Occipital lobe (tissue), 3 donors: ENCODE measurements at places on chromosomes 7 and 10. TPM values are rescaled to one million over a fixed set of nuclear protein-coding genes. Genes with fewer than 3 reads are reported as not detected.

Gene PLEKHS1
- not detected for total RNA-seq

GRCh38 chr7:87960239-87960638, 26.2 kb downstream of the ADAM22 start:
- DNase-seq, result no peak

DNA sequence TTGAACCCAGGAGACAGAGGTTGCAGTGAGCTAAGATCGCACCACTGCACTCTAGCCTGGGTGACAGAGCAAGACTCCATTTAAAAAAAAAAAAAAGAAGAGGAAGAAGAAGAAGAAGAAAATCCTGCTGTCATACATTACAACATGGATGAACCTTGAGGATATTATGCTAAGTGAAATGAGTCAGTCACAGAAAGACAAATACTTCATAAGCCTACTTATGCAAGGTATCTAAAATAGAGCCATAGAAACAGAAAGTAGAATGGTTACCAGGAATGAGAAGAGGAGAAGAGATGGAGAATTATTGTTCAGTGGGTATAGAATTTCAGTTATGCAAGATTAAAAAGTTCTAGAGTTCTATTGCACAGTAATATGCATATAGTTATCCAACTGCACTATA, 466.5 kb downstream of the PLXNA4 start:
- no peak for DNase-seq

DNA sequence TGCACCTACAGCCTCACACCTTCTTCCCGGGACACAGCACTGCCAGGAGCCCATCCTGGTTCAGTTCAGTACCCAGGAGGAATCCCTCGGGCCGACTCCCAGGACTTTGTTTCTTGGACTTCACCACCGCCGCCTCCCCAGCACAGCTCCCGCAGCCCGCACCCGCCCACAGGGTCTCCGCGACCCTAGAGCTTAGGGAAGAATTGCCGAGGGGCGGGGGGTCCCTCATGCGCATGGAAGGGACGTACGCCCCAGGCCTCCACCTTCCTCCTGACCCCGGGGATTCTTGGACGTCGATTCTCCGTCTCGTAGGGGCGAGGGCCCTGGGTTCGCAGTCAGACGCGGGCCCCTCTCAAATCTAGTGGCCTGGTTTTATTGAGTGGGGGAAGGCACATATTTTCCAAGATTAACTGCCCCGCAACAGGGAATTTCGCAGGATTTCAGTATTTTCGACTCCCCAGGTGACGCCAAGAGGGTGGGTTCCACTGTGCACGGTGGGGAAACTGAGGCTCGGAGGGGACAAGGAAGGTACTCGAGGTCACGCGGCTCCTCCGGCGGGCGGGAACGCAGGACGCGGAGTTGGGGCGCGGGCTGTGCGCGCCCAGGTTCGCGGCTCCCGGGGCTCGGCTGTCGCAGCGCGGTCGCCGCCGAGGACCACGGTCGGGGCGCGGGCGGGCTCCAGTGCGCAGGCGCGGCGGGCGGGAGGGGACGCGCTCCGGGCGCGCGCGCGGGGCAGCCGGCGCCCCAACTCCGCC, at the start of gene ADCY1:
Gene ADCY1 (plus strand): TSS at position 708 of the 755 bp plus-strand sequence. CDS start 176 bp downstream, outside the sequence.
- no peak for DNase-seq

Gene FOXP2
- total RNA-seq, result 29.9 TPM

Gene GRID2IP
- 1.2 TPM for total RNA-seq

DNA sequence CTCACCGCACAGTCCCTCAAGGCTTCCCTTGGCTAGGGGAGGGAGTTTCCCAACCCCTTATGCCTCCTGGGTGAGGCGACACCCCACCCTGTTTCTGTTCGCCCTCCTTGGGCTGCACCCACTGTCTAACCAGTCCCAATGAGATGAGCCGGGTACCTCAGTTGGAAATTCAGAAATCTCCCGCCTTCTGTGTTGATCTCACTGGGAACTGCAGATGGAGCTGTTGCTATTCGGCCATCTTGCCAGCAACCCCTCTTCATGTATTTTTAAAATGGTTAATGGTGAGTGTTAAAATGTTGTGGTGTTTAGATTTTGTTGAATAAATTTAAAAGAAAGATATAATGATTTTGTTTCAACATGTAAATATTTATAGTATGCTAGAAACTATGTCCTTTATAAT, 22.0 kb downstream of the UMAD1 start:
- no peak for DNase-seq

Gene NUTM2D
- 3.9 TPM for total RNA-seq

- no peak for DNase-seq
Measured at GRCh38 chr7:79828866-79829265, 305.8 kb upstream of the GNAI1 start.

Gene PLA2G12B
- total RNA-seq, result not detected

GRCh38 chr7:44909596-44910389, 24.5 kb upstream of the PURB start:
- no peak for DNase-seq

Gene RPEL1
- total RNA-seq, result 0.16 TPM
